HCT116 (cell line): ENCODE measurements at places on chromosomes 6 and 20. TPM values are rescaled to one million over a fixed set of nuclear protein-coding genes. Genes with fewer than 3 reads are reported as not detected.

UST gene
- 6.1 TPM for total RNA-seq

DNA sequence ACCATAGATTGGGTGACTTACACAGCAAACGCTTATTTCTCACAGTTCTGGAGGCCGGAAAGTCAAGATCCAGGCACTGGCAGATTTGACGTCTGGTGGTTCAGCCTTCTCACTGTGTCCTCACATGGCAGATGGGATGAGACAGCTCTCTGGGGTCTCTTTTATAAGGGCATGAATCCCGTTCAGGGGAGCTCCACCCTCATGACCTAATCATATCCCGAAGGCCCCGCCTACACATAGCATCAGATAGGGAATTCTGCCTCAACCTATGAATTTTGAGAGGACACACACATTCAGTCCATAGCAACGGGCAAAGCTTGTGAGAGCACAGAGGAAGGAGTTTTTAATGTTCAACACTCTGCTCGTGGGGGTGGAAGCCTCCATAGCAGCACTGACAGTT, 27.5 kb downstream of the DAAM2 start:
- H3K4me1 ChIP-seq, result no peaks in the 10 kb centered on the region
- H3K27ac ChIP-seq, result no peak overlapping the region
- peaks cover 15% of the 10 kb centered on the region for H3K27me3 ChIP-seq
- H3K36me3 ChIP-seq, result no peaks in the 10 kb centered on the region
- DNase-seq, result no peak
- no peak overlapping the region for H3K4me3 ChIP-seq

TRIM15 gene
- total RNA-seq, result 6.5 TPM

CHRNA4 gene
- not detected for total RNA-seq
